NCI-H2107 (cell line): ENCODE measurements at places on chromosomes 1 and 21.

- no peak for DNase-seq
Observed at GRCh38 chr1:69697340-69697739, 129.6 kb downstream of the LRRC7 start.

DNA sequence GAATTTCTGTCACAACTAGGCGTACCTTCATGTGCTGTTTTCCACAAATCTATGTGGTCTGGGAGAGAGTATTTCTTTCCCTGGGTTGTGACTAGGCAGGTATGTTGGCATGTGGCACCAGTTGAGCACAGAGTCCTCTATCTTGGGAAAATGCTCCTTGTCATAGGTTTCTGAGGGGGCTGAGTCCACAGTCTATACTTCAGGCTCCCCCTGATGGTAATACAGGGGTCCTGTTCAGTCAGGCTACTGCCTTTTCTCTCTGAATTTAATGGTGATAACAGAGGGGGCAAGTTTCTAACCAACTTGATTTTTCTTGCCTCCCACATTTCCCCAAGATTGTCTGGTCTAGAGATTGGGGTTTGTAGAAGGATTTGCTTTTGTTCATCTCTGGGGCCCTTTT, 35.8 kb downstream of the VANGL1 start:
- no peak for DNase-seq

DNA sequence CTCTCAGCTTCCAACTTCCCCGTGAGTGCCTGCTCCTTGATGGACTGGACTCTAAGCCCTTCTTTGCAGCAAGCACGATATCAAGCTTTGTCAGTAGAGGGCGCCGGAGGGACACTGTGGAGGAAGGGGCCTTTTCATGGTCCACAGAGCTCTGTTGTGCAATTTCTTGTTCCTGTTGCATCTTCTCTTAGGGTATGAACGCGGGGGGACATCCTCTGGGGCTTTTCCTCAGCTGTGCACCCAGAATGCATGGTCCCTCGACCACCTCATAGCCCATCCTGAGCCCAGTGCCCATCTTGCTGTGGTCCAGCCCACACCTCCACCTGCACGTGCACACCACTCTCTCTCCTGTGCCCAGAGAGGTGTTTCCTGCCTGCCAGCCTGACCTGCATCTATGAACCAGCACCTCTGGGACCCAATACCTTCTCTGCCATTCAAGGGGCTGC, 556.8 kb downstream of the PTPRU start:
- peak; percentile 92 for DNase-seq

DNA sequence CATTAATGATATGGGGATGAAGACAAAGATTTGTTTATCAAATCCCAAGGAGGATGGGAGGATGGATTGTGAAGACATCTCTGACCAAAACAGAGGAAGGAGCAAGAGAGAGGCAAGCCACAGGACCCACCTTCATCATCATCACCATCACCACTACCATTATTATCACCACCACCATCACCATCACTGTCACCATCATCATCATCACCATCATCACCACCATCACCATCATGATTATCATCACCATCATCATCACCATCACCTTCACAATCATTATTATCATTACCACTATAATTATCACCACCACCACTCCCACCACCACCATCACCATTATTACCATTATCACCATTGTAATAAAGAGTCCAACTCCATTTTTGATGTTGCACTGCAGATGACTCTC, 482.5 kb downstream of the PTPRU start:
- no peak for DNase-seq
